Activated naive CD4-positive, alpha-beta T cell treated with anti-CD3 and anti-CD28 coated beads, Interleukin-2, amount 50 U/mL, for 16 hours (primary cell): ENCODE measurements at places on chromosomes 5 and 9.

GRCh38 chr9:14542071-14542470, 151.2 kb downstream of the ZDHHC21 start:
- DNase-seq = no peak

DNA sequence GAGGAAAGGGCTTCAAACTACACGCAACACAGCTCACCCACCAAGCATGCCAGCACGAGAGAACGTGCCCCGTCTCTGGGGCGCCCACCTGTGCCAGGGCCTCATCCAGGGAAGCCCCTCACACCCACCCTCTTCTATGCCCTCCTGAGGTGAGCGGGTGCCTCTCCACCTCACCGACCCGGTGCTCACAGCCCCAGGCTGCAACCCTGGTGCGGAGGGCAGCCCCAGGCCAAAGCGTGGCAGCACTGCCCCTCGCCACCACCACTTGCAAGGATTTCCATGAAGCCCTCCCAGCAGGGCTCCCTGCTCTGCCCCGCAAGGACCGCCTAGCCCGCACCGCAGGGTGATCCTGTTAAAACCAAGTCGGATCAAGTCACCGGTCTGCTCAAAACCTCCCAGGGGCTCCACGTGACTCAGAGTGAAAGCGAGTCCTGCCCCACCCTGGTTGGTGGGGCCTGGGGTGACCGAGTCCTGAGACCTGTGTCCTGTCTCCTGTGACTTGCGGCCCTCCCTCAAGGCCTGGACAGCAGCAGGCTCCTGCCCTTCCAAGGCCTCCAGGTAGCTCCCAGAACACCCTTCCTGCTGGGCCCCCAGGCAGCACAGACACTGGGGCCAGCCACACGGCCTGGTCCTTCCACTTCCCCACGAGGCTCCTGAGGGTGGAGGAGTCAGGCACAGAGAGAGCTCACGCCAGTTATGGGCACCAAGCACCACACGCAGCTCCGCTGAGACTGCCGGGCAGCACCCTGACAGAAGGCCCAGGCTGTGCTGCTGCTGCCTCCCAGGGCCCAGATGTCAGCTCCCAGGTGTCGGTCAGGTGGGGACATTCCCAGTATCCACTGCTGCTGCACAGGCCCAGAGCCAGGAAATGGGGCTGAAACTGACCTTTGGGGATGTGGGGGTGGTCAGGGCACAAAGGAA, 12.7 kb downstream of the BRD3 start:
- DNase-seq = peak; percentile 7

DNA sequence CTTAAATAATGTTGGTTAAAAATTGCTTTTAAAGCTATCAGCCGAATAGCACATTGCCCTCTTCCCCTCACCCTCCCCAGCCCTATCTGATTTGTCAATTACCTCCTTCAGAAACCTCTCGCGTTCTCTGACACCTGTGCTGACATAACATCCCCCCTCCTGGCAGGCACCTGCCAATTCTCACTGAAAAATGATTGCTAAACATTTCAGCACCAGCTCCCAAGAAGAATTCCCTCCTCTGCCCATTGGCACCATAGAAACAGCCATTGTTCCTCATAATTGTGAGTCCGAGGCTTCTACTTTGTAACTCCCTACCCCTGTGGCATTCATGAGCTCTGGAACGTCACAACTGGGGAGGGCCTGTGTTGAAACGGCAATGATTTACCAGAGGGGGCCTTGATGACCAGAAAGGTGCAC, 20.2 kb downstream of the CDH6 start:
- DNase-seq = no peak

GRCh38 chr5:135073761-135074345, 39.8 kb upstream of the PITX1 start:
- no peak for DNase-seq

DNA sequence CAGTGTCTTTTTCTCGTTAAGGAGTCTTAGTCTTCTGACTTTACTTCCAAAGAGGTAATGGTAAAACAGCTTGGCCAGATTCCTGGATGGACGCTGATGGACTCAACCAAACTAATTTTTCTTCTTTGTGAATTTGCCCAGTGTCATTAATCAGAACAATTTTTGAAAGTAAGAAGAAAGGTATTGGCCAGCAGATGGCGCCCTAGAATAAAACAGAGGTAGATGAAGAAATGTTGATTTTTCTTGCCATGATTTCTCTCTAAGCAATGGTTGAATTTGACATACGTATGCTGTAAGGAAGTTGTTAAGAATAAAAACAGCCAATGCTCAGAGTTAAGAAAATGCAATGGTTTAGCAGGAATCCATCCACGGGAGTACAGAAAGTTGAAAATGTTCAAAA, 500.0 kb downstream of the DIRAS2 start:
- peak; percentile 53 for DNase-seq
